ENCODE measurements at places on chromosomes 12 and 14.
A peak's percentile ranks its signal among the peaks of the same experiment; 100 is the strongest.

- DNase-seq, result peak; percentile 64
Observed at GRCh38 chr12:6962285-6963015, 8.0 kb downstream of the PHB2 start.

GRCh38 chr14:68688872-68689371 is 103.9 kb downstream of the ZFP36L1 start:
- DNase-seq, result no peak

DNA sequence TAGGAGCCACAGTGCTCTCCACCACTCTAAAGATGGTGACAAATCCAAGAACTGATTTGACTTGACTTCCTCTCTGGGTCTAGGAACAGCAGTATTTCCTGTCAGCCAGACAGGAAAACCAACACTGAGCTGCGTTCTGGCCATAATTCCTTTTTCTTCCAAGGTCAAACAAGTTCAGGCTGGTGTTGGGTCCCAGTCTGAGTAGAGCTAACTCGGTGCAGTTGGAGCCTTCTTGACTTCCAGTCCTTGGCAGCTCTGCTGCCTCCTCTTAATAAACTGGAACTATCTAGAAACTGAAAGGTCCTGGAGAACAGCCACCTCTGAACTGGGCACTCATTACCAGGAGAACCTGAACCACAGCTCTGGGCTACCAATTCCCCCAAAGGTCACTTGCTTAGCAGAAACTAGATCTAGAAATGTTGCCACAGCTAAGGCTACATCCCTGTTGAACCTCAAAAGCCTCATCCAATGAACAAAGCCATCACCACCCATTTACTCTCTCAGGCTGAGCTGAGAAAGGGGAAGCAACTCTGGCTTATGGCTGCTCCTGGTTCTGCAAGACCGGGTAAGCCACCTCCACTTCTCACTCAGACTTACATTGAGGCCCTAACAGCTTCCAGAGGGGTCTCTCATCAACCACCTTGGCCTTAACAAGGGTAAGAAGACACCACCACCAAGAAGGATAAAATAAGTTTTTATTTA is 27.7 kb downstream of the MAX start:
- DNase-seq, result no peak

- no peak for DNase-seq
Observed at GRCh38 chr14:34128665-34129064, 177.8 kb upstream of the EGLN3 start.

DNA sequence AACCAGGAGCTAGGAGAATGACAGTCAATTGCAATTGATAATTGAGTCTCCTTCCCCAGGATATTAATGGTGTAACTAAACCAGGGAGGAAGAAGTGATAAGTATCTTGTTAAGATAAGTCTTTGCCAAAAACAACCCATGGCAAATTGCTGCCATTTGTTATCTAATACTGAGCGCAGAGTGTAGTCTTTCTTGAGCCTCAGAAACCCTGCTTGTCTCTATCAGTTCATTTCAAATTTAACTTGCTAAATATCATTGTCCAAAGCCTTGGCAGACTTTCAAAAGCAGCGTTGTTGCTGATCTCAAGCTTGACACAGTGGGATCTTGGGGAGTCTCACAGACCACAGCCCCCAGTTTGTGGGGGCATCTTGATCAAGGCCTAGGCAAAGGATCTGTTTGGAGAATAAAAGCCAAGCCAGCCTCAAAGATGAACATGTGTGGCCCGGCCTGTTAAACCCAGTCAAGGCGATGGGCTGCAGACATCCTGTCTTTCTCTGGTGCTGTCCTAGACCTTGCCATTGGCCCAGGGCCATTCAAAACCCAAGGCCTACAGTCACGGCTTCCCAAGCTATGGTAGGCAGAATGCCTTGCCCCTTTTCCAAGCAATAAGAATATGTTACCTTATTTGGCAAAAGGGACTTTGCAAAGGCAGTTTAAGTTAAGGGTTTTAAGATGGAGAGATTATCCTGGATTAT is 164.2 kb downstream of the CHST11 start:
- no peak for DNase-seq

DNA sequence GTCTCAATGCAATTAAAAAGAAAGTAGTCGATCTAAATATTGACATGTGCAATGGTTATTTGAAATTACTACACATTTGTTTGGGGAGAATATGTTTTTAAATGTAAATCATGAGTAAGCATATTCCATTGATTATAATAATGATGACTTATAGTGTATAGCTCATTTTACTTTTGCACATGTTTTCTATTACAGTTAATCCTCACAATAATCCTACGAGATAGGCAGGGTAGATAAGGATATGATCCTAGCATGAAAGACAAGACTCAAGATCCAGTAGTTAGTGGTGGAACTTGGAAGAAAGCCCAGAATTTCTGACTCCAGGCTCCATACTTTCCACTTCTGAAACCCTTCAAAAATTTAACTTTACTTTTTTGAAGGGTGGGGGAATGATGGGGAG is 94.0 kb downstream of the NAV3 start:
- DNase-seq, result no peak

DNA sequence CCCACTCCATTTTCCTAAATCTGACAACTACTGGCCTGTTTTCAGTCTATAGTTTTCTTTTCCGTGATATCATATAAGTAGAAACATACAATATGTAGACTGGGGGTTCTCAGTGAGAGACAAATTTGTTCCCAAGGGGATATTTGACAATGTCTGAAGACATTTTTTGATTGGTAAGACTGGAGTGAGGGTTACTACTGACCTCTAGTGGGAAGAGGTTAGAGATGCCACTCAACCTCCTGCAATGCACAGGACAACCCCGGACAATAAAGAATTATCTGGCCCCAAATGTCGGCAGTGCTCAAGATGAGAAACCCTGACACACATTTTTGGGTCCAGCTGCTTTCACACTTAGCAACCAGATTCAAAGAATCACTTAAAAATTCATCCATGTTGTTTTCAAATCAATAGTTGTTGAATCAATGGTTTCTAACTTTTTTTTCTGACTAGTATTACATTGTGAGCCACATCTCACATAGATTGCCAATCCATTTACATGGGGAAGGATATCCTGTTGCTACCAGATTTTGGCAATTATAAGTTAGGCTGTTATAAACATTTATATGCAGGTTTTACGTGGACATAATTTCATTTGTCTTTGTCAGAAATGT is 307.1 kb downstream of the RPL10L start:
- no peak for DNase-seq

DNA sequence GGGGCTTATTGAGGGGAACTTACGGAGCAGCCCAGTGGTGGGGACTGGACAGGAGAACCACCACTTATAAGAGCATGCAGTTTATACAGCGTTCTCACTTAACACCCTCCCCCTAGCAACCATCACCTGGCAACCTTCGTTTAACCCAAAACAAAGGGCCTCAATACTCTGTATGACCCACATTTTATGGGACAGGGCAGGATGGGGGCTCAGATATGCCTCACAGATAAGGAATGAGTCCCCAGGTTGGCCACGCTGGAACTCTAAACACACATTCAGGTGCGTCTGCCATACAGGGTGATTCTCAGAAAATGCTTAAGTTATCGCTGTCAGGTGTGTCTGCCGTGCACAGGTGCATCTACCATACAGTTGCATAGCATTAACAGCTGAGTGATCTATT is 99.2 kb downstream of the GCH1 start:
- DNase-seq, result no peak

- peak; percentile 34 for DNase-seq
Observed at GRCh38 chr14:24376448-24377070, 8.6 kb downstream of the NFATC4 start.

DNA sequence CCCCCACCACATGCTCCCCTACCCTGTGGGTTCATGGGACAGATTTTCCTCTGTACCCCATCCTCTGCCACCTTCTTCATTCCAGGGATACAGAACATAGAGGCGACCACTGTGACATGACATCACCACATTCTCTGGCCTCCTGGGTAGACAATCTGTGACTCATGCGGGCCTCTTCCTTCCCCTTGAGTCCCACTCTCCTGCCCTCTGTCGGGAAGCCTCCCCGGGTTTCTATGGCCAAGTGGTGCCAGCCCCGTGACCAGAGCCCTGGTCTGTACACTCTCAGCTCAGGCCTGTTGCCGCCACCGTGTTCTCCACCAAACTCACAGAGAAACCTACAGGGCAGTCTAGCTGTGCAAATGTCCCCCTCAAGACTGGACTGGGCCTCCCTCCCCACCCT is 8.0 kb downstream of the CLMN start:
- DNase-seq, result no peak

DNA sequence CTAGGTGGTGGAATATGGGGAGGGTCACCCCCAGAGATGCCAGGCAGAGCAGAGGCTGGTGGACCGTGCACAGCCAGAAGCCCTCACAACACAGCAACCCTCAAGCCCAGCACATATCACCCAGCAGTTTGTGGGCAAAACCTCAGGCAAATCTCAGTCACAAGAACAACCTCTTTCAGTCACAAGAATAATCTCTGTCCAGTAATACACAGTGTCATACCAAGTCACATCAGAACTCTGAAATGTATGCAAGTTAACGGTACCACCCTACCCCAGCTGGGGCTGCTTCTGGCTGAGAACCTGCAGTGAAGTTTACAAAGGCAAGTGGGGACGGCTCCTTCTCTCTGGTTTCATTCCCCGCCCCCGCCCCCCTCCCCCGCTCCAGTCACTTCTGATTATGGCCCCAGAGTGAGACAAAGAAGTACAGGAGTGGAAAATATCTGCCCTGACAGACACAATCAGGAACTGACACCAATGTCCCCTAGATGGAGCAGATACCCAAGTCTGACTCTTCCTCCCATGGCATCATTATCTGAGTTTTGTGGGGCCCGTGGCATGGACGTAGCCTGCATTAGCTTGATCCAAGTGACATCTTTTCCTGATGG is 480.9 kb upstream of the TMEM132C start:
- DNase-seq, result no peak

DNA sequence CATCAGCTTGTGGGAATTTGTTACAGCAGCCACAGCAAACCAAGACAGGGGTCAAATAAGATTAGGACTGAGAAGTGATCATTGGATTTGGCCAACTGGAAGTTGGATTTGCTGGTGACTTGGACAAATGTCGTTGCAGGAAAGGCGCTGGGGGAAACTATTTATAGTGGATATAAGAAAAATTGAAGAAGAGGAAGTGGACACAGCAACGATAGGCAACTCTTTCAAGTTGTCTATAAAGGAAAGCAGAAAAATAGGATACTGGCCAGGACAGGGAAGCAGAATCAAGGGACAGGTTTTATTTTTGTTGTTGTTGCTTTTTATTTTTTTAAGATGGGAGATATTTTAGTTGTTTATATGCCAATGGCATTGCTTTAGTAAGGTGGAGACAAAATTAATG is 56.2 kb upstream of the RTRAF start:
- DNase-seq, result no peak

- DNase-seq, result no peak
Observed at GRCh38 chr14:74549588-74549987, 56.0 kb downstream of the ISCA2 start.

DNA sequence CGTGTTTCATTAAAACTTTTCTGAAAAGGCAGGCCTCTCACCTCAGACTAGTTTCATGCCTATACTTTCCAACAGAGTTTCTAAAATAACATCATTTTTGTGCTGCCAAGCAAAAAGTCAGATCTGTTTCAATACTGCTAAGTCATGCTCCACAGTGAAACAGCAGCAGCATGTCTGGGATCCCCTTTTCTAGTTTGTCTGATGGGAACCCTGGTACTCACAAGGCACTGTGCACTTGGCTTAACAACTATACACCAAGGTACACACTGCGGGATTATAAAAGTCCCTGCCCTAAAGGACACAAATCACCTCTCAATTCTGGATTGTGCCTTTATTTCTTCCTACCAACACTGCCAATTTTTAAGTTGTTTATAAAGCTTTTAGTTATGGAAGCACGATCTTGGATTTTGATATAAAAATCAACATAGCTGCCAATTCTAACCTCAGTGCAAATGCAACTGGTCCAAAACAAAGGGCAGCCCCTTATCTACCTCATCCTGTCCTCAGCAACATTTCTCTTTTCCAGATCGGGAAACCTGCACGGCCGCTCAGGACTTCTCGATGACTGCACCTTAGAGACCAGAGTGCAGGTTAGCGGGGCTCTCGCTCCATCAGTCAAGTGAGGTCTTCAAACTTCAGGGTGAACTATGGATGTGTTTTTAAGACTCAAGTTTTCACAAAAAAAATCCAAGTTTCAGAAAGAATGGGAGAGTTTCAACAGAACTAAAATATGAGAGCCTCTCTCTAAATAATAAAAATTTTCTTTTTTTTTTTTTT is 1.7 kb upstream of the EIF5 start:
- DNase-seq, result no peak

GRCh38 chr12:117231750-117232149 is 41.5 kb upstream of the FBXO21 start:
- DNase-seq, result no peak

DNA sequence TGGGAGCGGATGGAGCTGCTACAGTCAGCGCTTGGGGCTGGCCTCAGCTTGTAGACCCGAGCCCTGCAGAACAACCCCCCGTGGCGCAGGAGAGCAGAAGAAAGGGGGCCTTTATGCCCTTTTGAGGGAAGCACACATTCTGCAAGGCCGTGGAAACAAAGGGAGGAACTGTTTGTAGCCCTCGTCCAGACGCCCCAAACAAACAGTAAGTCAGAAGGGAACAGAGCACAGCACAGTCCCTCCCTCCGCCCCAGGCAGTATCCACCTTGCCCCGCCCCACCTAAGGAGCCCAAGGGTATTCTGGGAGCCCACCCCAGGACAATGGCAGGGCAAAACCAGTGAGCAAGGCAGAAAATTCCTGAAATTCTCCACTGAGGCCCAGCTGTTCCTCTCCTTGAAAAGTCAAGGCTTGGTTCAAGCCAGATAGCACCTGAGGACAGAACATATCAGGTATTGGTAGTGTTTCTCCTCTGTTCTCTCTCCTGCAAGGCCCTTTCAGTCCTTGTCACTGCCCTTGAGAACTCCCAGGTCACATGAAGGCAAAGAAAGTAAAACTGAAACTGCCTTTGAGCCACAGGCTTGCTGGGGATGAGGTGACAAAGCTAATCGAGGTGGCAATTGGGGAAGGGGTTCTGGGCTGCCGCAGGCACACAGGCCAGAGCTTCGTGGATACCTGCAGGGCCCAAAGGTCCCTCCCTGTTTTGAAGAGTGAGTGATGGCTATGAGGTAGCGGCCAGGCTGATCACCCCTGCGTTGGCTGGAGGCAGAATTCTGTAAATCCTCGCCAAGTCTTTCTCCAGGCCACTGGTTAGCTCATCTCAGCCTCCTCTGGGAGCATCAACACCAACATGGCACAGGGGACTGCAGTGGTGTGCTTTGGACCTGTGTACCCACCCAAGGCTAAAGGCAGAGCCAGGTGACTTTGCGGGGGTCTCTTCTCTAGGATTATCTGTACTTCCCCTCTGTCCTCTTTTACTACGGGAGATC is 499 bp downstream of the DGLUCY start:
- no peak for DNase-seq
